ENCODE measurements at places on chromosomes 16 and 17. TPM values are rescaled to one million over a fixed set of nuclear protein-coding genes. Genes with fewer than 3 reads are reported as not detected.
A peak's percentile ranks its signal among the peaks of the same experiment; 100 is the strongest.

The CES1 gene
- total RNA-seq = 0.52 TPM

The TBX2 gene
- total RNA-seq = not detected

The PTGES3L gene
- 3.0 TPM for total RNA-seq

The ATP6V0D1 gene
- total RNA-seq = 47.3 TPM

The NPIPB2 gene
- total RNA-seq = 7.5 TPM

The NOTUM gene
- total RNA-seq = 1.1 TPM

The ZNF385C gene
- total RNA-seq = 3.9 TPM

The PHLPP2 gene
- 12.9 TPM for total RNA-seq

DNA sequence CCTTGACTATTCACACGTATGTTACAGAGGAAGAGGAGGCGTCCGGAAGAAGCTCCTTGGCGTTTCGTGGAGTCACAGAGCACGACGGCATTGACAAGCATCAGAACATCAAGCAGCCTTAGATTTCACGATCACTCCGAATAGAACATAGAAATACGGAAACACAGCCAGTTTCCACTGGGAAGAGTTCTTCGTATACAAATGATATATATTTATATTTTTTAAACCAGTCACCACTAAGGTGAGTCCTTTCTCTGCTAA is 3.1 kb downstream of the CBLN1 start:
- peaks cover 74% of the 10 kb centered on the region for H3K27me3 ChIP-seq
- peaks cover 27% of the 10 kb centered on the region for H3K4me1 ChIP-seq
- no peak for DNase-seq
- peak overlapping the region; percentile 23 for H3K4me3 ChIP-seq

DNA sequence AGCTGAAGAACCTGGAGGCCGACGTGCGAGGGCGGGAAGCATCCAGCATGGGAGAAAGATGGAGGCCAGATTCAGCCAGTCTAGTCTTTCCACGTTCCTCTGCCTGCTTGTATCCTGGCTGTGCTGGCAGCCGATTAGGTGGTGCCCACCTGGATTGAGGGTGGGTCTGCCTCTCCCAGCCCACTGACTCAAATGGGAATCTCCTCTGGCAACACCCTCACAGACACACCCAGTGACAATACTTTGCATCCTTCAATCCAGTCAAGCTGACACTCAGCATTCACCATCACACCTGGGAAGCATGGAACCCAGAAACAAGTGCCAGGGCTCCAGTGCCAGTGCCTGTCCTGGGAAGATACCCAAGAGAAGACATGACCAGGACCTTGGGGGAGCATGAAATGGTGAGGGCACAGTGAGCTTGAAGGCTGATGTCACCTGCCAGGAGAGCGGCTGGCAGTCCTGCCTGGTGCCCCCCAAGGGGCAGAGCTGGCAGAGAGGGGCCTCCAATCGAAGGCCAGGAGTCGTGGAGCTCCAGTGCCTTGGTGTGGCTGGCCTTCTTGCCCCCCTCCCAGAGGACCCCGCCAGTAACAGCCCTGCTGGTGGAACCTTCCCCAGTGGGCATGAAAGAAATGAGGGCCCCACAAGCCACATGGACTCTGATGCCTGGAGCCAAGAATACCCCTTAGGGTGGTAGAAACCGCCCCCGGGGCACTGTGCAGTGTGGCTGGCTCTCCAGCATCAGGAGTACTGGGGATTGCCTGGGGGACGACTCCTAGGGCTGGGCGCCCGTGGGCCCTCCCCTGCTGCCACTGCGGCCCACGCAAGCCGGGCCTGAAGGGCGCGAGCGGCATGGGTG is 643 bp upstream of the NPB start:
- peaks cover 22% of the 10 kb centered on the region for H3K27me3 ChIP-seq
- peaks cover 8% of the 10 kb centered on the region for H3K36me3 ChIP-seq
- no peak for DNase-seq

DNA sequence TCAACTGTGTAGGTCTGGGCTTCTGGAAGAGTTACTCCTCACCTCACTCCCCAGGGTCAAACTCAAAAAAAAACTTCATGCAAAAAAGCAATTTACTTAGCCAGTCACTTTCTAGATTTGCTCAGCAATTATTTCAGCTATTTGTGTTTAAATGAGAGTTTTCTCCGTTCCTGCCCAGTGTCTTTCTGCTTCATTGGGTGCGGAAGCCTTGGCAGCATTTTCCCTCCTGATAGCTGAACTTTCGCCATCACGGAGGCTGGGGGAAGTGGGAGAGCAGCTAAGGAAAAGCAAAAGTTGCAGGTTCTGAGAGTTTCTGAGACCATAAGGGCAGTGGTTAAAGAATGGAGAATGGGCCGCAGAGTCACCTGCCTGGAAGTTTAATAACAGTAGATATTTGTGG is 287.1 kb upstream of the DYNLRB2 start:
- no peaks in the 10 kb centered on the region for H3K27me3 ChIP-seq
- H3K36me3 ChIP-seq = no peaks in the 10 kb centered on the region
- no peak for DNase-seq
- H3K27ac ChIP-seq = no peak overlapping the region
- H3K4me3 ChIP-seq = no peak overlapping the region

DNA sequence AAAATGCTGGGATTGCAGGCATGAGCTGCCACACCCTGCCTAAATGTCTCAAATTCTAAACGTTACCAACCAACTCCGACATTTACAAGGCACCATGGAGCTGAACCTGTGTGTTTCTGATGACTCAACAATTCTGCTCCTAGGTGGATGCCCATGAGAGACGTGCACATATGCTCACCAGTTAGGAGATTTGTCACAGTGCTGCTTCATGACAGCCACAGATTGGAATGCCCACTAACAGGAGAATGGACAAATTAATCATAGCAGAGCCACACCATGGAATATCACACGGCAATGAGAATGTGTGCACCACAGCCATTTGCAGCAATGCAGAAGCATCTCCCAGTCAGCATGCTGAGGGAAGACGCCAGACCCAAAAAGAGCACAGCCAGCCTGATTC is 8.0 kb upstream of the KCNG4 start:
- H3K27me3 ChIP-seq = no peaks in the 10 kb centered on the region
- H3K4me1 ChIP-seq = no peaks in the 10 kb centered on the region
- H3K4me3 ChIP-seq = no peak overlapping the region
- H3K27ac ChIP-seq = no peak overlapping the region

DNA sequence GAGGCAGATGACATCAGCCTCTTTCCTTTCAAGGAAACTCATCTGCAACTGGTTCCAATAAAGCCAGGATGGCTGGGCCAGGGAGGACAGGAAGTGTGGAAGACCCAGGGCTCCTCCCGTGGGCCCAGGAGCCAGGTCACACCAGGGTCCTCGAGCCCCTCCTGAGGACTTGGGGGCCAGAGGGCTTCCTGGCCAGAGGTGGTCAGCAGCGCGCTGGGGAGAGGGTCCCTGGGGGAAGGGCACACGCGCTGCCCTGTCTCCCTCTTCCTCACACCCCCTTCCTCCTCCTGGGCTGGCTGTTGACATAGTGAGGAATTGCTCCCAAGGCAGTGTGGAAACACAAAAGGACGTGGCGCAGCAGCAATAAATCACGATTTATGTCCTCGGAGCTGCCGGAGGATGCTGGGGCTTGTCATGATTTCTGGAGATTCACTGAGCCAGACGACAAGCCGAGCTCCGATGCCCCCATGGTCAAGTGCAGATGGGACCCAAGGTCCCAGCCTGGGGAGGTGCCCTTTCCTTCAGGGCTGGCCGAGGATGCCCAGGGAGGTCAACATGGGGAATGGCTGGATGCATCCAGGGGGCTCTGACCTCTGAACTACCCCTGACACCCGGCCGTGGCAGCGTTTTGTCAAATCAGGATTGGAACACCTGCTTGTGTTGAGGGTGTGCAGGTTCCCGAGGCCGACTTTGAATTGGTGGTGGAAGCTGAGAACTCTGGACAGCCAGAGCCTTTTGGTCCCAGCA is 152.6 kb downstream of the IRF8 start:
- H3K27me3 ChIP-seq = no peaks in the 10 kb centered on the region
- no peaks in the 10 kb centered on the region for H3K36me3 ChIP-seq
- H3K27ac ChIP-seq = no peak overlapping the region
- no peak for DNase-seq
- no peaks in the 10 kb centered on the region for H3K4me1 ChIP-seq
- no peak overlapping the region for H3K4me3 ChIP-seq

GRCh38 chr16:48542966-48543365 is 67.0 kb downstream of the N4BP1 start:
- H3K4me1 ChIP-seq = no peaks in the 10 kb centered on the region
- H3K27ac ChIP-seq = no peak overlapping the region
- H3K36me3 ChIP-seq = no peaks in the 10 kb centered on the region
- DNase-seq = no peak
- H3K27me3 ChIP-seq = no peaks in the 10 kb centered on the region

- no peak overlapping the region for H3K27ac ChIP-seq
- H3K4me3 ChIP-seq = no peak overlapping the region
- no peaks in the 10 kb centered on the region for H3K36me3 ChIP-seq
- DNase-seq = no peak
- H3K27me3 ChIP-seq = no peaks in the 10 kb centered on the region
These were observed 56.1 kb upstream of the PMFBP1 start for GRCh38 chr16:72228014-72228413.

- H3K27ac ChIP-seq = no peak overlapping the region
- H3K4me1 ChIP-seq = no peaks in the 10 kb centered on the region
- DNase-seq = no peak
- no peak overlapping the region for H3K4me3 ChIP-seq
- H3K27me3 ChIP-seq = no peaks in the 10 kb centered on the region
These were observed 23.7 kb downstream of the WFDC1 start for GRCh38 chr16:84318091-84318975.

DNA sequence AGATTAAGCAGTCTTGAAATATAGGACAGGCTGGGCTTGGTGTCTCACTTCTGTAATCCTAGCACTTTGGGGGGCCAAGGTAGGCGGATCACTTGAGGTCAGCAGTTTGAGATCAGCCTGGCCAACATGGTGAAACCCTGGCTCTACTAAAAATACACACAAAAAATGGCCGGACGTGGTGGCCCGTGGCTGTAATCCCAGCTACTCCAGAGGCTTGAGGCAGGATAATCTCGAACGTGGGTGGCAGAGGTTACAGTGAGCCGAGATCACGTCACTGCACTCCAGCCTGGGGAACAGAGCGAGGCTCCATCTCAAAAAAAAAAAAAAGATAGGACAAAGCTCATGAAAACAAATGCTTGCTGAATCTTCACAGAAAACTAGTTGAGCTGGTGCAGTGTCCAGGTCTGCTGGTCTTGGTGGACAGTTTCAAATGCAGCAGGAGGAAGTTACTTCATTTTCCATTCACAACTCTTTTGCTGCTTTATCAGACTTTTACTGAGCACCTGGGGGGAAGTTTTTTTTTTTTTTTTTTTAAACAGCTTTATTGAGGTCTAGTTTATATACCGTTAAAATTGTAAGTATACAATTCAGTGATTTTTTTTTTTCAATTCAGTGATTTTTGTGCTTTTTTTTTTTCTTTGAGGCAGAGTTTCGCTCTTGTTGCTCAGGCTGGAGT is 45.2 kb downstream of the SNX29 start:
- H3K4me3 ChIP-seq = no peak overlapping the region
- DNase-seq = no peak
- H3K27ac ChIP-seq = no peak overlapping the region
- H3K36me3 ChIP-seq = no peaks in the 10 kb centered on the region
- H3K4me1 ChIP-seq = no peaks in the 10 kb centered on the region

GRCh38 chr16:48323783-48324775 is 61.1 kb downstream of the SIAH1 start:
- H3K27ac ChIP-seq = no peak overlapping the region
- no peak overlapping the region for H3K4me3 ChIP-seq
- no peak for DNase-seq
- H3K36me3 ChIP-seq = no peaks in the 10 kb centered on the region

DNA sequence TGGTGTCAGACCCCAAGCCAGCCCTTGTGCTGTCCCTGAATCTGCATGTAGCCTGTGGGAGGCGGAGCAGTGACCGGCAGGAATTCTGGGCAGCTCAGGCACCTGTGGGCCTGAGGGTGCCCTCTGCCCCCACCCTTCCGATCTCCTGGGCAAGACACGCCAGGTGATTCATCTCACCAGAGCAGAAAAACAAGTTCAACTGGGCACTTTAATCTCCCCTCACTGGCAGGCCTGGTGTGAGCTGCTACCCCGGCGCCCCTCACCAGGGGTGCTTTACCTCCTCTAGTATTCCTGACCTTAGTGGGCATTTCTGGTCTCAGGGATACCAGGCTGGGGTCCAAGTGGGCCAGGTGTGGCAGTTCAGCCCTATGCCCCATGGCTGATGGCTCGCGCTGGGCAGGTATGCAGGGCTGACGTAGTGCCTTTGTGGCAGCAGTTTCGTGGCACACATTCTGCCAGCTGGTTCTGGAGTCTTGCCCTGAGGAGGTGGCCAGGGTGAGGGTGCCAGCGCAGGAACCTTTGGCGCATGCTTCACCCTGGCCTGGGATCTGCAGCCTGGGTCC is 6.0 kb downstream of the ERBB2 start:
- peaks cover 43% of the 10 kb centered on the region for H3K36me3 ChIP-seq
- H3K4me3 ChIP-seq = no peak overlapping the region
- H3K27me3 ChIP-seq = no peaks in the 10 kb centered on the region
- DNase-seq = no peak
- H3K27ac ChIP-seq = peak overlapping the region; percentile 72

GRCh38 chr17:15101175-15101574 is 164.0 kb downstream of the PMP22 start:
- no peak for DNase-seq
- no peaks in the 10 kb centered on the region for H3K36me3 ChIP-seq
- H3K4me1 ChIP-seq = 0 out of 2 replicates have a peak, but pooled peaks cover 4% of the 10 kb centered on the region

DNA sequence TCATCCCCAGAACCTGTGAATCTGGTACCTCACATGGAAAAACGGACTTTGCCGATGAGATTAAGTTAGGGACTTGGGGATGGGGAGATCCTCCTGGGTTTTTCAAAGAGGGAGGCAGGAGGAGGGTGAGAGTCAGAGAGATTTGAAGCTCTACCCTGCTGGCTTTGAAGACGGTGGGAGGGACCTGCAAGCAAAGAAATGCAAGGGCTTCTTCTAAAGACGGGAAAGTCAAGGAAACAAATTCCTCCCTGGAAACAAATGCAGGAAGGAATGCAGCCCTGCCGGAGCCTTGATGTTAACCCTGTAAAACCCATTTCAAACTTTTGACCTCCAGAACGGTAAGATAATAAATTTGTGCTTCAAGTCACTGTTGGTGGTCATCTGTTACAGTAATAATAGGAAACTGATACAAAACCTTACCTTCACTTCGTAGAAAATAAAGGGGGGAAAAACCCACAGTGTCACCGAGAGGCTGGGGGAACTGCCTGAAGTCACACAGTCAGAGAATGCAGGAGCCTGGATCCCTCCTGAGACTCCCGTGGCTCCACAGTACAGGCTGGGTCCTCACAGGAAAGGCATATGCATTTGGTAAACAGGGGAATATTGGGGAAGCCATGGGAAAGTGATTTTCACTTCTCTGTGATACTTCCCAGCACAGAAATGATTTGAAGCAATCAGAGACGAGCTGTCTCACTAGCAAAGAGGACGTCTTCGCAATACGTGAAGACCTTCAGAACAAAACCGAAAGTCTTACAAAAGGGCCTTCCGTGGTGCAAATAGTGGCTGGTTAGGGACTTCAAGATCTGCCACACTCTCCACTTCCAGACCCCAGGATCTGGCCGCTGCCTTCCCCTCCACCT is 58.9 kb upstream of the CLEC3A start:
- H3K27ac ChIP-seq = no peak overlapping the region
- DNase-seq = peak; percentile 56
- H3K36me3 ChIP-seq = no peaks in the 10 kb centered on the region
- H3K4me3 ChIP-seq = no peak overlapping the region
- H3K27me3 ChIP-seq = peaks cover 15% of the 10 kb centered on the region
- peaks cover 36% of the 10 kb centered on the region for H3K4me1 ChIP-seq

All from H1 (cell line).